Karpas-422 (cell line): ENCODE measurements at places on chromosomes 11 and 22.

DNA sequence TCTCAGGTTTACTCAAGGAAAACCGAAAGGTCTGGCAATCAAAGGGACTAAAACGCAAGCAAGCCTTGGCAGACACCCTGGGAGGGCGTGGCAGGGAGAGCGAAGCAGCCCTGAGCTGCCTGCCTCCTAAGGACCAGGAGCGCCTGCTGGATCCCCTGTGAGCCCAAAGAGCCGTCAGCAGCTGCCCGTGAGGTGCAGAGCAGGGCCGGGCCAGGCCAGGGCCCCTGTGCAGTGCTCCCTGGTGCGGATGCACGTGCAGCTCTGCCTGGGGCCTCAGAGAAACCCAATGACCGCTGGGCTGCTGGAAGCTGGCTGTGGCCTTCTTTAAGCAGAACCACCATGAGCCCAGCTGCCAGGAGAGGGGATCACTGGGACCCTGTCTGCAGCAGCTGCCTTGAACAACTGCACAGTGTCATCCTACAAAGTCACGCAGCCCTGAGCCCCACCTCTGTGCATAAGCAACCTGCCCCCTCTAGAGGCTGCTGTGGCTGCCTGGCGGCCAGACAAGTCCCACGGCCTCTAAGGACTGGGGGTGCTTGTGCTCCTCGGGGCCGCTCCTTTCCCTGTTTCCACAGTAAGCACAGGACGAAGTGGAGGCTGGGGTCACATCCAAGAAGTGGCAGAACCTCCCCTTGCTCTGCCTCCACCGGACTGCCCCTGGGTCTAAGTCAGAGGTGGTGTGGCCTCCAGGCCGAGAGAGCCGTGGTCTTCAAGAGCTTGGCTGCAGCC is 29.1 kb upstream of the COMT start:
- DNase-seq: no peak

- DNase-seq: no peak
These were observed 43.3 kb upstream of the EP300 start for GRCh38 chr22:41048791-41049717.

GRCh38 chr11:14132312-14132711 is 169.8 kb downstream of the SPON1 start:
- DNase-seq: no peak

DNA sequence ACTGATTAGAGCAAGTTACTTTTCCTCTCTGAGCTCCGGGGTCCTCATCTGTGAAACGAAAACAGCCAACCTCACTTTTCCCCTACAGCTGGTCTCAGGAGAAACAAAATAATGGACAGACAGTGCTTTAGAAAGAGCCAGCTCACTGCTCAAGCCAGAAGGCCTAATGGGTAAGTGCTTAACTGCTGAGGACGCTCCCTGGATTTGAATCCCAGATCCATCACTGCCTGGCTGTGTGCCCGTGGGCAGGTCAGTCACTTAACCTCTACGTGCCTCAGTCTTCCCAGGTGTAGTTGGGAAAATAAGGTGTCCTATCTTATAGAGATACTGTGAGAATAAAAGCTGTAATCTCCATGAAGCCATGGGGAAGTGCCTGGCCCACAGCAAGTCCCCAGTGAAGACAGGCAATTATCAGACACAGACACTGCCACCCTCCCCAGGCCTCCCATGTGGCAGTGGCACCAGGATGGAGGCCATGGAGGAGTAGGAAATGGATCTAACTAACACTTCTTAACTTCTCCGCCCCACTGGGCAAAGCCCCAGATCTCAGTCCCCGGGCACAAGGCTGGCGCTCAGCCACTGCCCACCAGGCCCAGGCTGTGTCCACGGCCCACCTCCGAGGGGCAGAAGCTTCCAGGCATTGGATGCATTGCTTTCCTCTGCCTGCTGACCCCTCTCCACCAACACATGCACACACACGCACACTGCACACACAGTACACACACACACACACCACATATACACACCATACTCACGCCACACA is 9.2 kb downstream of the TP53I11 start:
- DNase-seq: no peak

DNA sequence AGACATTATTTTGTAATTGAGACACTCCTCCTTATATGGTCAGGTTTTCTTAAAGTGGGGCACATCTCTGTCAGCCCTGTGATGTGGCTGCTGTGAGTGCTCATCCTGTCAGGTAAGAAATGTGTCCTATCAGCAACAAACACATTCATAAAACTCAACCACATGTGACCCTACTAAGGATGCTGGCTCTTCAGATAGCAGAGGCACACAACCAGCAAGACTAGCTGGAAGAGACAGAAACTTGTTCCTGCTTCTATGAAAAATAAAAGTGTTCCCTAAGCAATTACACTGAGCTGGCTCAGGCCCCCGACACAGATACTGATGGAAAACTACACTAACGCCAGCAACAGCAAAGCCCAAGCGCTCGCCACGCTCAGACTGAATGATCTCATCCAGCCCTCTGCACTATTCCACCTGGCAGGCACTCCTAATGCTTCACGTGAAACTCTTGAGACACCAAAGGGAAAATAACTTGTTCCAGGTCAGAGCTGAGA is 49.8 kb upstream of the CYP2D6 start:
- no peak for DNase-seq

DNA sequence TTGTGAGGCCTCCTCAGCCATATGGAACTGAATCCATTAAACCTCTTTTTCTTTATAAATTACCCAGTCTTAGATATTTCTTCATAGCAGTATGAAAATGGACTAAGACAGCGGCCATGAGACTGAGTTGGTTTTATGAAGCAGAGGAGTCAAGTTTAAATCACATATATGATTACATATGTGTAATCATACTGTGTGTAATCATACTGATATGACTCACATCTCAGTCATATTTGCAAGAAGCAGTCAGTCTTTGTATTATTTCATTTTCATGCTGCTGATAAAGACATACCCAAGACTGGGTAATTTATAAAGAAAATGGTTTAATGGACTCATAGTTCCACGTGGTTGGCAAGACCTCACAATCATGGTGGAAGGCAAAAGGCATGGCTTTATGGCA is 89.8 kb downstream of the SYT9 start:
- DNase-seq: no peak

DNA sequence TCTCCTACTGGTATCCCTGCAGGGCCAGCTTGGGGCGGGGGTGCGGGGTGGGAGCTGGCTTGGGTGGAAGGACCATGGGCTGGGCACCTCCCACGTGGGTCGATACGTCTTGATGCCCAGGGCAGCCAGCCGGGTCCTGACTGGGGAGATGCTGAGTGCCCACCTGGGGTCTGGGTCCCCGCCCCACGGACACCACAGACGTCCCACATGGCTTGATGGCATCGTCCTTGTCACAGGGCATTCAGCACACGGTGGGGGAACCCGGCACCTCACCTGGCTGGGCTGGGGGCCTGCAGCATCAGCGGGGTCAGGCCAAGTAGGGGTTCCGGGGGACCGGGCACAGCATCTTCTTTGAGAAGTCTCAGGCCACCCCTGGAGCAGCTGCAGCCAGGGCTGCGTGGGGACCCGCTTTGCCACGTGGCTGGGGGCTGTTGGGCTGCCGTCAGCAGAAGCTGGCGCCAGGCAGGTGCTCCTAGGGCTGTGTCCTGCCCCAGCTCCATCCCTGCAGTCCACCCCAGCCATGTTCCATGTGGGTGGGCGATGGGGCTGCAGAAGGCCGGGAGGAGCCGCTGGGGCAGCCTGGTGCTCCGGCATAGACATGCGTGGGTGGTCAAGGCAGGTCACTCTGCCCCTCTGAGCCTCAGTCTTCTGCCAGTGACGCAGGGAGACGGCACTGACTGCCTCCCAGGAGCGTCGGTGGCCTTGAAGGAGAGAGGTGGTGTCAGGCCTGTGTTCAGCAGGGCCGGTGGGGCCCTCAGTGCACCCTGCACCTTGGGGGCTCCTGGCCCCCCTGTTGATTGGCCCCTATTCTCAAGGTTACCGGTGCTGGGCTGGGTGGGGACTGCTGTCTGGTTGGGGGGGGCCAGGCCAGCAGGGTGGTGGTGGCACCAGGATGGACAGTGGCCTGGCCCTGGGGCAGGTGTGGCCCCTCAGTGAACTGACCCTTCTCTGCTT is 8.4 kb downstream of the SELENOO start:
- no peak for DNase-seq

GRCh38 chr11:63868399-63869064 is 29.6 kb downstream of the MARK2 start:
- DNase-seq: no peak

DNA sequence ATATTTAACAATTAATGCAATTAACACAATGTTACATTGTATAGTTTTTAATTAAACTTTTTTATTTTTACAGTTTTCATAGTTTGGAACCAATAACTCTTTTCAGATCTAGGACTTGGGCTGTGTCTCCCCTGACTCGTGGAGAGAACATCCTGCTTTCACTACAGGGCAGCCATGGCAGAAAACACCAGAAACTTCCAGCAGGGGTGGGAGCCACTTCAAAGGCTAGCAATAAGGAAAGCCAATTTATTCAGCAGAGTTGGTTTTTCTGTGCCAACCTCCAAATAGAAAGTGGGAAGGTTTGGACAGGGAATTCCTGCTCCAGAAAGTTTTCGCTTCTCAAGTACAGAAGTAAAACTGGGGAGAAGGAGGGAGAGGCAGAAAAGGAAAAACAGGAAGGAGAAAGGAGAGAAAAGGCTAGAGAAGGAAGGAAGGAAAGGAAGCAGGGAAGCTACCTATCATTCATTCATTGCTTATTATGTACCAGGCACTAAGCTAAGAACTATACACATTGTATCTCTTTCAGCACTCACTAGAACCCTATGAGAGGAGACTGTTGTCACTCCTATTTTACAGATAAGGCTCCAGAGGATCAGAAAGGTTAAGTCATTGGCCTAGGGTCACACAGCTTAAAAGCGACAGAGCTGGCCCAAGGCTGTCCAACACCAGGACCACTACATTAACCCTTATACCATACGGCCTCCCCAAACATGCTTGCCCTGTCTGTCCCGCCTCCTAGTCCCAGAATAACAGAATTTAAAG is 54.8 kb upstream of the CREB3L1 start:
- DNase-seq: no peak

DNA sequence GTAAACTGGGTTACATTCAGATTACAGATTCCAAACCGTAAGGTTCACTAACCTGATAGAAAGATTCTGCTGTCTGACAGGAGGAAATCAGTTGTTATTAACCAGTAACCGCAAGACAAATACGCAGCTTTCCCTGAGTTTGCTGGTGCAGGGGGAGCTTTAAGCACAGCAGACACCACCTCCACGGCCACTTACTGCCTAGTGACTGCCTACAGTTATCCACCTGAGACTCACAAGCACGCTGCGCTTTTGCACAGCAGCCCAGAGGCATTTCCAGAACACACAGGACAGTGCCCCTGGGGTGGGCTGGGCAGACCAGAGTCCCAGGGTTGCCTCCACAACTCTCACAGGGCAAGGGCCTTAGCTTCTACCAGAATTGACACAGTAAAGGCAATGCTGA is 90.9 kb downstream of the CTTN start:
- no peak for DNase-seq

- peak; percentile 31 for DNase-seq
These were observed 10.9 kb downstream of the GAB2 start for GRCh38 chr11:78406568-78407196.

DNA sequence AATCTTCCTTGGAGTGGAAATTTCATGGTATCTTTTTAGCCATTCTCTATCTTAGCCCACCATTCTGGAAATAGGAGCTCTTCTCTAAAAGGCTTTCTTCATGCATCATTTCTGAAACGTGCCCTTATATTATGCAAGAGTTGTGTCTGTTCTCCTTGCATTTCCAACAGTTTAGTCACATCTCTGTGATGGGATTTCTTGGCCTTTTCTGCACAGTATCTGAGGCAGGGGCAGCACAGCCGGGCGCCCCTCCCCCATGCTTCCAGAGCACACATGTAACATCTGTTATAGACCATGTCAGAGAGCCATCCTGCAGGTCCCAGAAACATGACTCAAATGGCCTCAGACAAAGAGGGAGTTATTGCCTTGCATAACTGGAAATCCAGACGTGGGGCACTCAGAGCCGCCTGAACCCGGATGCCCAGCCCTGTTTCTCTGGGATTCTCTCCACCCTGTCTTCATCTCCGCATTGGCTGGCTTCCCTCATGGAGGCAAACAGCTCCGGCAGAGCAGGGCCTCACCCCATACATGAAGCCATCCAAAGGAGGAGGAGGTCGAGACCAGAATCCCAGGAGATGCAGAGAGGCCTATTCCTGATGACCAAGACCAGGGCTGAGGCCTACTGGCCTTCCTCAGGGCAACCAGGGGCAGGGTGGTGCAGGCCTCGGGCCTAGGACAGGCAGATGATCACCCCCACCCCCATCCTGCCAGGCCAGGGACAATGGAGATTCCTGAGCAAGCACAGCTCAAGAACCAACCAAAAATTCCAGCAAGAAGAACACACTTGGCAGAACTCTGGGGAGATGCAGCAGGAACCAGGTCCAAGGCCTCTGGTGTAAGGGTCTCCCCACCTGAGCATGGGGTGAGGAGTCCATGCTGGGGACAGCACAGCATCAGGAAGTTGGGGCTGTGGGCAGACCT is 61.3 kb downstream of the IGLL5 start:
- no peak for DNase-seq

DNA sequence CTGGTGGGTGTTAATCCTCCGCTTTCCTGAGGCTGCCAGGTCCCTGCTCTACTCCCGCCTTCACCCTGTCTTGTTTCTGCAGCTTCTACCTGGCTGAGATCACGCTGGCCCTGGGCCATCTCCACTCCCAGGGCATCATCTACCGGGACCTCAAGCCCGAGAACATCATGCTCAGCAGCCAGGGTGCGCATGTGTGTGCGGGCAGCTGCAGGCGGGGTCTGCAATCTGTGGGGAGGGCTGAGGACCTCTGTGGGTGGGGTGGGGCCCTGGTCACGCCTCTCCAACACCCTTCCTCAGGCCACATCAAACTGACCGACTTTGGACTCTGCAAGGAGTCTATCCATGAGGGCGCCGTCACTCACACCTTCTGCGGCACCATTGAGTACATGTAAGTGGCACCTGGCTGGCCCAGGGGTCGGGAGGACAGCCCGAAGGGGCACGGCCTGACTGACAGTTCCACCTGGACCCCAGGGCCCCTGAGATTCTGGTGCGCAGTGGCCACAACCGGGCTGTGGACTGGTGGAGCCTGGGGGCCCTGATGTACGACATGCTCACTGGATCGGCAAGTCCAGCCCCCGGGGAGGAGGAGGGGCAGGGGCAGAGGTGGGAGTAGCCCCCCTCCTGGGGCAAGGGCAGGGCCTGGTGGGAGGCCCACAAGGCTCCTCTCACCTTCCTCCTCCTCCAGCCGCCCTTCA is 4.5 kb downstream of the RPS6KB2 start:
- DNase-seq: no peak

GRCh38 chr11:113979431-113979830 is 4.5 kb downstream of the HTR3A start:
- DNase-seq: no peak

- no peak for DNase-seq
These were observed 255.1 kb downstream of the TTC28 start for GRCh38 chr22:28424427-28425080.

GRCh38 chr11:134940441-134941126 is 528.5 kb upstream of the B3GAT1 start:
- no peak for DNase-seq

GRCh38 chr22:39559456-39560105 is 11.0 kb upstream of the CACNA1I start:
- DNase-seq: no peak

DNA sequence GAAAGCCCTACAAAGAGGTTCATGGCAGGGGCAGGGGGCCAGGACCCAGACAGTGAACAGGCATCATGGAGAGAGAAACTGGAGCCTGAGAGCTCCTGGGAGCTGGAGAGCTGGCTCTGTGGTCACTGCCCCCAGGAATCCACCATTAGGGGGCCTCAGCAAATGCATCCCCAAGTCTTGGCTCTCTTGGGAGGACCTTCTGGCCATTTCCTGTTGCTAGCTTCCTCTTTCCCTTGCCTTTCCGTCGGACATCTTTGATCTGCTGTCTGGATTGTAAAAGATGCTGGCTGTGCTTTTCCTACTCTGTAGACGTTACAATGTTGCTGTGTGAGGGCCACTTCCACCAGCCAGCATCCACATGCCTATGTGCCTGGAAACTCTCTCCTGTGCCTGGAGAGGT is 7.1 kb upstream of the CRYBB2 start:
- DNase-seq: peak; percentile 45
